ENCODE measurements at places on chromosomes 1 and 21. TPM values are rescaled to one million over a fixed set of nuclear protein-coding genes. Genes with fewer than 3 reads are reported as not detected.

DNA sequence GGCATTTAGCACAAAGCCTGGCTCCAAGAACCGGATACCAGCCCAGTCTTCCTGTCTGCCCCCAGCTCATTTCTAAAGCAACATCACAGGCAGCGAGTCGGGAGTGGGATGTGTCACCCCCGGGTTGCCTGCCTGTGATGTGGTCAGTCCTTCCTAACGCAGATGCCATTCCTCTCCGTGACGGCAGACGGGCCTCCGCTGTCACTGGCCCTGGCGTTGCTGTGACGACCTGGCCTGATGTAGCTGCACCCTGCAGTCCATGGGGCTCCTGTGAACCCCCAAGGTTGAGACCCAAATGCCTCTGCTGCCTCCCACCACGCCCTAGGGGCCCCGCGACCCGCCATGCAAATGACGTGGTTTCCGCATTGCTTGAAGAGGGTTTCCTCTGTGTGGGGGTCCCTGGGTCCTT is 12.3 kb downstream of the TNFRSF1B start:
- no peak for DNase-seq
- H3K27me3 ChIP-seq, result no peaks in the 10 kb centered on the region
- no peaks in the 10 kb centered on the region for H3K36me3 ChIP-seq
- peak overlapping the region; percentile 54 for H3K27ac ChIP-seq

Gene TMCO4
- total RNA-seq, result 2.6 TPM

GRCh38 chr1:219536038-219536437 is 76.9 kb downstream of the ZC3H11B start:
- H3K4me3 ChIP-seq, result no peak overlapping the region
- no peaks in the 10 kb centered on the region for H3K36me3 ChIP-seq
- no peaks in the 10 kb centered on the region for H3K4me1 ChIP-seq
- DNase-seq, result no peak

DNA sequence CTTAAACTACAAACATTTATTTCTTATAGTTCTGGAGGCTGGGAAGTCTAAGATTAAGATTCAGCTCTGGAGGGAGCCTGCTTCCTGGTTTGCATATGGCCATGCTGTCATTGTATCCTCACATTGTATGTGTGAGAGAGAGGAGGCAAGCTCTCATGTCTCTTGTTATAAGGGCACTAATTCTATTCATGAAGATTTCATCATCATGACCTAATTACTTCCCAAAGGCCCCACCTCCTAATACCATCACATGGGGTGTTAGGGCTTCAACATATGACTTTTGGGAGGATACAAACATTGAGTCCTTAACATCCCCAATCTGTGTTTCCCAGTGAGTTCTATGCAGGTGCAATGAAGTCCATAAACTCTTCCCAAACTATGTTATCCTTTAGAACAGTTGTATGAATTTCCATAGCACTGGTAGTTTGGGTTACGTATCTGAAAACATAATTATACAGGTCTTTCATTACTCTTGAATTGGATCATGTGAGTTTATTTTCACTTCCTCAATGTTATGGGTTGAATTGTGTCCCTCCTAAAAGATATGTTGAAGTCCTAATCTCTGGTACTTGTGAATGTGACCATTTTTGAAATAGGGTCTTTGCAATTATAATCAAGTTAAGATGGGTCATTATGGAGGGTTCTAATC is 124.2 kb downstream of the RUNX1 start:
- H3K4me3 ChIP-seq, result no peak overlapping the region
- peaks cover 2% of the 10 kb centered on the region for H3K4me1 ChIP-seq
- DNase-seq, result no peak
- no peaks in the 10 kb centered on the region for H3K36me3 ChIP-seq
- H3K27me3 ChIP-seq, result no peaks in the 10 kb centered on the region

- no peak overlapping the region for H3K4me3 ChIP-seq
- no peak for DNase-seq
- no peaks in the 10 kb centered on the region for H3K36me3 ChIP-seq
- H3K27me3 ChIP-seq, result peaks cover 5% of the 10 kb centered on the region
- no peaks in the 10 kb centered on the region for H3K4me1 ChIP-seq
Observed at GRCh38 chr1:147109041-147109440, 63.2 kb downstream of the PRKAB2 start.

Data from muscle of leg (tissue), 16 donors.